Naive B cell (primary cell): ENCODE measurements at places on chromosomes 1 and 21.

- no peaks in the 10 kb centered on the region for H3K27me3 ChIP-seq
- H3K4me3 ChIP-seq, result no peak overlapping the region
- H3K27ac ChIP-seq, result no peak overlapping the region
Measured at GRCh38 chr1:229768232-229768631, 142.2 kb downstream of the URB2 start.

DNA sequence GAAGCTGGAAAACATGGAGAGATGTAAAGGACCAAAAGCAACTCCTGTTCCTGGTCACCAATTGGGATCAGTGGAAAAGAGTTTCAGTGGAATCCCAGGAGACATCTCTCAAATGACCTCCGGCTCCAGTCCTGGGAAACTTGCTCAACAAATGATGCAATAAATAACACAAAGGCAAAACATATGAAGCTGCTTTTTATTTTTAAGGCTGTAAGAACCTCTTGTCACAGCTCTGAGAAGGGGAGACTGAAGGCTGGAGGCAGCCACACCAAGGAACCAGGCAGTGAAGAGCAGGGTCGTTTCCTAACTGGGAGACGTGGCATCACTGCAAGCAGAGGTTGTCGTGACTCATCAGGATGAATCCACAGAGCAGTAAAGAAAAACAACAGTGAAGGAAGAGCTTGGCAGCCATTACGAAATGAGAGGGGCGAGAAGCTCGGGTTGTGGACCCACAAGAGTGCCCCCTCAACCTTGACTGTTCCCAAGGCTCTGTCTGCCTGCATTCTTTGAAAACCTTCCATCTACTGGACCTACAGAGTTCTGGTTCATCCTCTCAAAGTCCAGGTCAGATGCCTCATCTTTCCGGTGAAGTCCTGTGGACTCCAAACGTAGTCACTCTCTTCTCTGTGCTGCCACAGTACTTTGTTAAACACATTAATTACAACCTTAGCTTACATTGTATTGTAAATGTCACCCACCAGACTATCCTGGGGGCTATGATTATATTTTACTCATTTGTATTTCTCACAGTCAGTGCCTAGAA, 32.1 kb downstream of the JAK1 start:
- H3K36me3 ChIP-seq, result no peaks in the 10 kb centered on the region
- H3K4me3 ChIP-seq, result peak overlapping the region; percentile 78
- no peak overlapping the region for H3K27ac ChIP-seq

DNA sequence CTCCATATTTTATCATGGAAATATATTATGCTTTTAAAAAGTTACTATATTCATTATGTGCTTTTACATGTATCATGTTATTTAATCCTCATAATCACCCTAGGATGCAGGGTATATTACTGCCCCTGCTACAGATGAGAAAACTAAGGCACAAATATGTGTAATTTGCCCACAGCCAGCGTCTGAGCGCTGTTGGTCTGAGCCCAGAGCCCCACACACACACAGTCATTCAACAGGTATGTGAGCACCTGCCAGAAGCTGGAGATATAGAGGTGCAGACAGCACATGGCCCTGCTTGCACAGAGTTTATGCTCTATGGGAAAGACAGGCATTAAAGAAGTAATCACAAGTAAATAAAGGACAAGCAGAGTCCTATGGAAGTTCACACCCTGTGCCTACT, 49.8 kb upstream of the SEC16B start:
- no peak overlapping the region for H3K4me3 ChIP-seq
- H3K36me3 ChIP-seq, result peaks cover 8% of the 10 kb centered on the region
- H3K27ac ChIP-seq, result no peak overlapping the region

DNA sequence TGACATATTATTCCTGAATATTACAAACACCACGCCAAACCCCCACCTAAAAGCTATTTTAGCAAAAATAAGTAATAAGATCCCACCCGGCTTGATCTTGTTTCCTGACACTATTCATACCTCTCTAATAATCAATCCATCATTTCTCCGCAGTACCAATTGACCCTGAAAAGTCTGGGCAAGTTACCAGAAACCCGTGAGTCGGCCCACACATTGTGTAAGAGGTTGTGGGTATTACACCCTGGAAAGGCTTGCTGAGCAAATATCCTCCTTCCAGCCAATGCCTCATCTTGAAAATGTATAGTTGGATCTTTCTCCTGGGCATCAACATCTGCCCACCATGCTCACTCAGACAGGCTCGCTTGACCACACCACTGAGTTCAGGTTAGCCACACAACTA, 451.0 kb downstream of the TTLL7 start:
- no peaks in the 10 kb centered on the region for H3K36me3 ChIP-seq
- H3K27me3 ChIP-seq, result no peaks in the 10 kb centered on the region
- H3K4me3 ChIP-seq, result no peak overlapping the region
- H3K4me1 ChIP-seq, result no peaks in the 10 kb centered on the region
- no peak overlapping the region for H3K27ac ChIP-seq

DNA sequence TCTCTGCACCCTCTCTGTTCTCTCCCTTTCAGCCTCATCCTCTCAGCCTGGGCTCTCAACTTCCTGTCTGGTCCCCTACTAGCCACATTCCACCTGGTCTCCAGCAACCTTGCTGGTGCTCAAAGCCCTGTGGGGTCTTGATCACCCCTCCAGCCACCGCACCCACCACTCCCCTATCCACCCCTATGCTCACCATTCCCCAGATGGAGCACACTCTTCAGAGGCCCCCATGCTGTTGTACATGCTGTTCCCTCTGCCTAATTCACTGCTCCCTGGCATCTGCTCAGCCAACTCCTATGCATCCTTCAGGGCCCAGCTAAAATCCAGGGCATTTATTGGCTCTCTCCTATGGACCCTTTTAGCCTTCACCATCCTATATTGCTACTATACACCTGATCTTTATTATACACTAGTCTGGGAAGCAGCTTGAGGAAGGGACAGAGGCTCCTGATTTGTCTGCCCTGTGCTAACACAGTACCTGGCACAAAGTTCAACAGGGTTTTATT, 81.0 kb downstream of the GLIS1 start:
- no peak overlapping the region for H3K4me3 ChIP-seq
- H3K36me3 ChIP-seq, result no peaks in the 10 kb centered on the region
- H3K27ac ChIP-seq, result no peak overlapping the region
- H3K27me3 ChIP-seq, result peaks cover 24% of the 10 kb centered on the region
